GM06990 (cell line): ENCODE measurements at places on chromosomes 11 and 22.

DNA sequence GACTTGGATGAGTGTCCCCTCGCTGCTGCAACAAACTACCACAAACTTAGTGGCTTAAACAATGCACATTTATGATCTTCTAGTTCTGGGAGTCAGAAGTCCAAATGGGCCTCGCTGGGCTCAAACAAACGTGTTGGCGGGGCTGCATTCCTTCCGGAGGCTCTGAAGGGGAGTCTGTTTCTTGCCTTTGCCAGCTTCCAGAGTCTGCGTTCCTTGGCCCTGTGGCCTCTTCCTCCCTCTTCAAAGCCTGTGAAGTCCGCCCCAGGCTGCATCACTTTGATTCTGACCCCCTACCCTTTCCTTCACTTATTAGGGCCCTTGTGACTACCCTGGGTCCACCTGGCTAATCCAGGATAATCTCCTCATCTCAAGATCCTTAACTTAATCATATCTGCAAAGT is 80.3 kb upstream of the NECTIN1 start:
- DNase-seq: no peak

- no peak for DNase-seq
These were observed 5.4 kb upstream of the SYN3 start for GRCh38 chr22:33063611-33064010.

DNA sequence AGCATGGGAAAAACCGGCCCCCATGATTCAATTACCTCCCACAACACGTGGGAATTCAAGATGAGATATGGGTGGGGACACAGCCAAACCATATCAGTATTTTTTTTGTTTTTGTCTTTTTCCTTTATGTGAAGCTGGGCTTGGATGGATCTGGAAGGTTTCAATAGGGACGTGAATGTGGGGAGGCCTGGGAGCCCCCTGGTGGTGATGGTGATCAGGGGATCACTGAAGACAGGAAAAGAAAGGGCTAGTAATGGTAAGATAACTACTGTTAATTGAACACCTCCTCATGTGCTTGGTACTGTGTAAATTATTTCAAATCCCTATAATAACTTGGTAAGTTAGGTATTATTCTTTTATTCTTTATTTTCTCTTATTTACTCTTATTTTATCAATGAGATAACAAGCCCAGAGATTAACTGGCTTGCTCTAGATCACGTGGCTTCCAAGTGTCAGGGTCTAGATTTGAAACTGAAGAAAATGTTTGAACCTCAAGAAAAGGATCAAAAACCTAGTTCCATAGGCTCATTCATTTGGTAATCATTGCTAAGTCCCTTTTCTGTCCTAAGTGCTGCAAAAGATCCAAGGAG is 364.2 kb downstream of the TENM4 start:
- no peak for DNase-seq

GRCh38 chr11:11036848-11037732 is 179.2 kb upstream of the ZBED5 start:
- no peak for DNase-seq

DNA sequence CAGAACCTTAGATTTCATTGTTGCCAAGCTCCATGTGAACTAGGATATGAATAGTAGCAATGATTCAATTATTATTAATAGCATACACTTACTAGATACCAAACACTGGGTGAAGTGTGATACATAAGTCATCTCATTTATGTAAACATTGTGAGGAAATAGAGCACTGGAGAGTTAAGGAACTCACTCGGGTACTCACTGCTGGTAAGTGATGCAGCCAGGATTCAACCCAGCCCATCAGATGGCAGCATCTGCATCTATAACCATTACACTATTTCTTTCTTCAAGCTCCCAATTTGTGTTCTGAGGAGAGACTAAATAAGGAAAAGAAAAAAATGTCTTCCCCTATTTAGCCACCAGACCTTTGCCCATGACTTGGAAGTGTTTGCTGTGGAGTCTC is 10.2 kb upstream of the ALG8 start:
- DNase-seq: no peak

DNA sequence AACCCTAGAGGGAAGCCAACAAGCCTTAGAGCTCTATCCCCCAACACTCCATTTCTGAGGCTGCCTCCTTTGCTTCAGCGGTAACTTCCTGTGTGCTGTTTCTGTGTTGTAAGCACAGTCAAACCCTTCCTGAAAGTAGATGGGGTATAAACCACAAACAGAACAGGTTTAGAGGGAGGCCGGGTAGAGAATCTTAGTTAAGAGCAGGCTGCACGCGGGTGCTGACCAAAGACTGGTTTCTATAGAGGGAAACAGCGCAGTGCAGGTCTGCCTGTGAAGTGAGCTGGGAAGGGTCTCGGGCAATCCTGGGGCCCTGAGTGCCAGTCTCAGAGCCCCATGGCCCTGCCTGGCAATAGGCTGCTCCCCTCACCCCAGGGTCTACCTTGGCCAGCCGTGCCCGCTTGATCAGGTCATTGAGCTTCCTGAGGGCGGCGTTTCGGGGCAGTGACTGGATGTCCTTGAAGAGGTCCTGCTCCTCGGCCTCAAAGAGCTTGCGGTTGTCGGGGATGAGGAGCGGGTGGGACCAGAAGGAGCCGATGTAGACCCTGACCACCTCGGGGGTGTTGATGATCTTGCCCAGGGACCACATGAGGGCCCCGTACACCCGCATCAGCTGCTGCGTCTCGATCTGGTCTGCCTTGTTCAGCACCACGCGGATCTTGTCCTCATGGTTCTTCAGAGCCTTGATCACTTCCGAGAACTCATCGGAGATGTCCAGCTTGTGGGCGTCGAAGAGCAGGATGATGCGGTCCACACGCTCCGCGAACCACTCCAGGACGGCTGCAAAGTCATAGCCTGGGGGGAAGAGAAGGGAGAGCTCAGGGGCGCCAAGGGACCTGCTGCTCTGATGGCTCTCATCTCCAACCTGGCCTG is 15.3 kb upstream of the CDC42BPG start:
- peak; percentile 87 for DNase-seq

- no peak for DNase-seq
These were observed 29.3 kb downstream of the CLDN25 start for GRCh38 chr11:113808931-113809330.

DNA sequence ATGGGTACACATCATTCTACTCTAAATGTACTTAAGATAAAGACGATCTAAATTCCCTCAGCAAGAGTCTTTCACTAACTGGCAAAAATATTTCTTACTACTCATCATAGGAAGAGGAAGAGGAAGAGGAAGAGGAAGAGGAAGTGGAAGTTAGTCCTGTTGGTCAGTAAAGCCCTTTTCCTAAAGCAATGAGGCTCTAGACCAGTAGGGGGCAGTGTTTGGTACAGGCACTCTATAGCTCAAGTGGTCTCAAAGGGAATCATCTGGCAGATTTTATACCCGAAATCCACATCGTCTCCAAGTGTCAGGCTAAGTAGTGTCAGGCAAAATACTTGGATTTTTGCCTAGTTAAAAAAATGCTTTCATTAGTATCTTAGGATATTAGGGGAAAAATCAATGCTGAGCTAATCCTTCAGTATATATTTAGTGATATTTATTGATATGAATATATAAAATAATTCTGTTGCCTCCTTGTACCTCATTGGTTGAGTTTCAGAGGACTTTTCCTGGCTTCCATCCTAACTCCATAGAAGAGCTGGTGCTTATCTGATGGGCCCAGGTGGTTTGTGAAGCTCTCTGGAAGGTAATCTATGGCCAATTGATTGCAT is 7.7 kb downstream of the BLID start:
- DNase-seq: no peak

GRCh38 chr11:131027491-131027890 is 111.2 kb upstream of the SNX19 start:
- DNase-seq: no peak

GRCh38 chr22:36814801-36815200 is 2.0 kb downstream of the PVALB start:
- no peak for DNase-seq

DNA sequence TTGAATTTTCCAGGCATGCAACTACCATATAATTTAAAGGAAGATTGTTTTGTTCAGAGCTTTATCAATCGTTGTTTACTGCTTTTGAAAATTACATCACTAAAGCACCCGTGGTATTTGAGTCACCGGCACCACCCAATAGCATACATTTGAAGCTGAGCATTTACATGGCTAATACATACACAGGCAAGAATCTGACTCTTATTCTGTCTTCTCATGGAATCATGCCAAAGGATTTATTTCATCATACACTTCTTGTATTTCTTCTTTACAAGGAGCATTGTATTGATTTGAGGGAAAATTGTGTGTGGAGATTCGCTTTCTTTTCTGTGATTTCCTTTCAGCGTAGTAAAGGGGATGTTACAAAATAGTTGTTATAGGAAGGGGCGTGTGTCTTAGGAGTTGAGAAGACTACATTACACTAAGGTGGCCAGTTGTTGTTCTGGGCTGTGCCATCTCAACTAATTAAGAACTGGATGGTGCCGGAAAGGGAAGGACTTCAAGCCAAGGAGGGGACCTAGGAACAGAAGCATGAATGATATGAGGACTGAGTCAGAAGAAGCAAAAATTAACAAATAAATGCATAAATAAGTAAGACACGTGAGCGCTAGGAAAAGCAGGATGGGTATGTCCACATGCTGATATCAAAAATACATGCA is 12.9 kb upstream of the CD3E start:
- no peak for DNase-seq

DNA sequence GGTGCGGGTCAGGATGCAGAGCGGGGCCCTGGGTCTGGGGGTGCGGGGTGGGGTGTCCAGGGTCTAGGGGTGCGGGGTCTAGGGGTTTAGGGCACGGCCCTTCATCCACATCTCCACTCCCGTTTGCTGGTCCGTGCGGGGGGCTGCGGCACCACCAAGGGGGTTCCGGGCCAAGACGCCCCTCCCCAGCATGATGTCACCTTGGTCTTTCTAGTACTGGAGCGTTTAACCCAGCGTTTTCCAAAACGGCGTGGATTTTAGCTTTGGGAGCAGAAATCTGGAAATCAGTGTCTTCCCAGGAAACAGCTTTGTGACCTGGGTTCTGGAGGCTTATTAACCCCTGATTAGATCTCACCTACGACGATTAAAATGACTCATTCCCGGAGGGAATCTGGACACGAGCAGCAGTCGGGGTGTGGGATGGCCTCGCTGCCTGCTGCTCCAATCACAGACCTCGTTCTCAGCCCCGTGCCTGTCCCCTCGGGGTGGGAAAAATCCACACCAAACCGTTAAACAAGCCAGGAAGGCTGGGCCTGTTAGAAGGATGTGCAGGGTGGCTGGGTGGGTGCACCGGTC is 759 bp downstream of the AP2A2 start:
- no peak for DNase-seq

DNA sequence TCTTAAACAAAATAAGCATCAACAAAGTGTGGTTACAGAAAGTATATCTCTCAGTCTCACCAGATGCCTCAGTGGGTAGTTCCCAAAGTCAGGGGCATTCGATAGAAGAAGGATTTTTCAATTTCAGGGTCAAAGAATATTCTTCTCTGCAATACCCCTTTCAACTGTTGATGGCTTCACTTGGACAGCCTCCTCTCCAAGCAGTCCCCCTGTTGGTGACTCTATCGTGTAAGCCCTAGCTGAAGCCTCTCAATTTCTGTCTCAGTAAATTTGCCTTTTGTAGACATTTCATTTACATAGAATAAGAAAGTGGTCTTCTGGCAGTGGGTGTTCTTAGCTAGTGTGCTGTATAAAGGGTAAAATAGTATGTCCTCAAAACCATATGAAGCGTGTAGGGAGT is 11.3 kb upstream of the CCDC83 start:
- no peak for DNase-seq

- no peak for DNase-seq
These were observed 19.0 kb downstream of the POLD3 start for GRCh38 chr11:74611369-74611861.

DNA sequence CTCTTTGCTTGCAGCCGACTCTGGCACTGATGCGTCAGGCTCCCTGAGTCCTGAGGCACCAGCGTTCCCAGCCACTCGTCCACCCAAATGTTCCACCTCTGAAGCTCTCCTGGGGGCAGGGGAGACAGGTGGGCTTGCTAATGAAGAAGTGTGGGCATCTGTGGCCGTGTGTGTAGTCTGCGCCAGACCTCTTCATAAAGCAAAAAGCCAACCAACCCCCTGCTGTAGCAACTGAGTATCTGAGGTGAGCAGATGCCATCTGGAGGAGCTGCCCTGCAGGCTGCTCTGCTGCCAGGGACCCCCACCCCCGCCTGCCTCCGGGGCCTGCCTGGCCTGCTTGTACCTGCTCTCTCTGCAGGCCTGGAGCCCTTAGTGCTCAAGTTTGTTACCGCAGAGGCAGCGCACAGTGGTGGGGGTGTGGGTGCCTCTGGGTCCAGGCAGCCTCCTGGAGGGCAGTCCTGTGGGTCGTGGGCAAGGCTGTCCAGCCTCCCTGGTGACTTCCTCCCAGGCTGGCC is 272.5 kb downstream of the TBC1D22A start:
- DNase-seq: no peak

GRCh38 chr22:37284805-37285355 is 2.6 kb downstream of the CYTH4 start:
- peak; percentile 82 for DNase-seq

DNA sequence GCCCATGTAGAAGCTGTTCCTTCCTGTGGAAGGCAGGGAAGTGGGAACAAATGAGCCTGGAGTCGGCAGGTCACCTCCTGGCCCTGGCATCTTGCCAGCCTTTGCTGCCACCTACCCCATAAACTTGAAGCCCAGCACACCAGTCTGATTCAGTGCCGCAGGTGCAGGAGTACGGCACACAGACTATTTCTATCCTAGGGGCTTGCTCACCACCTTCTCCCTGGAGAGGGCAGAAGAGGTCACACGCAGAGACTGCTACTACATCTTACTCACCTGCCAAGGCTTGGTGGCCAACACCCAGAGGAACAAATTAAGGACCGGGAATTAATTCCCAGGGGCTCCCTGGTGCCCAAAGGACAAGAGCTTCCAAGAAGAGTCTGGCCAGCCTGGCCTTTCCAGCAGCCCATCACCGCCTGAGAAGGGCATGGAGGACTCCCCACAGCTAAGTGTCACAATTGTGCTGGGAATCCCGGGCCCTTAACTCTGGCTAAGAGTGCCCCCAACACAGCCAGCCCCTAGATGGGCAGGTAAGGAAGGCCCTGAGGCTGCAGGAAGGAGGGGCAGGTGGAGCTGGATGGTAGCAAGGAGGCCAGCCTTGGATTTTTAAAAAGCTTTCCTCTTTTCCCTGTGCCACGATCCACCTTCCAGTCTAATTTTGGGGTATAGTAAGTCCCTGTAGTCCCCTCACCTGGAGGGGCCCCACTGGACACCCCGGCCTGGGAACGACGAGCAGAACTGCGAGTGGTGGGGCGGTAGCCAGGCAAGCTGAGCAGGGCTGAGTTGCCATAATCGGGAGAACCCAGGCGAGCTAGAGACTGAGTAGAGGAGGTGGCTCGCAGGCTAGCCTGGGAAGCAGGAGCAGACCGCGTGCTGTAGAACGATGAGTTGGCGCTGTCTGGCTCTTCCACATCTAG is 6.9 kb downstream of the IL18BP start:
- no peak for DNase-seq

DNA sequence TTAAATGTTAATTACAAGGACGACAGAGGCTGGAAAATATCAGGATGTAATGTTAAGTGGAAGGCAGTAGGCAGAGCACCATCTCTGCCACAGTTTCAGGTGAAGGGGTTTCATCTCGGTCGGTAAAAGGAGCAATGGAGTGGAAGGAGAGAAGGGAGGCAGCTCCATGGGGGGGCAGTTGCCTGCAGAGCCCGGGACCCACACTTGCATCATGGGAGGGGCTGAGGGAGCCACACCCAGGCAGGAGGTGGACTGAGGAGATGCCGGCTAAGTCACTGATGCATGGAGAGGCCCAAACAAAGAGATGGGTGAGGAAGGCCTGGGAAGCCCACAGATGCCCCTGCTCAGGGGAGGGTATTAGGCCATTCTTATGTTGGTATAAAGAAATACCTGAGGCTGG is 1470.9 kb downstream of the BRD1 start:
- no peak for DNase-seq
